T-cell (primary cell): ENCODE measurements at places on chromosomes 13 and 19.

DNA sequence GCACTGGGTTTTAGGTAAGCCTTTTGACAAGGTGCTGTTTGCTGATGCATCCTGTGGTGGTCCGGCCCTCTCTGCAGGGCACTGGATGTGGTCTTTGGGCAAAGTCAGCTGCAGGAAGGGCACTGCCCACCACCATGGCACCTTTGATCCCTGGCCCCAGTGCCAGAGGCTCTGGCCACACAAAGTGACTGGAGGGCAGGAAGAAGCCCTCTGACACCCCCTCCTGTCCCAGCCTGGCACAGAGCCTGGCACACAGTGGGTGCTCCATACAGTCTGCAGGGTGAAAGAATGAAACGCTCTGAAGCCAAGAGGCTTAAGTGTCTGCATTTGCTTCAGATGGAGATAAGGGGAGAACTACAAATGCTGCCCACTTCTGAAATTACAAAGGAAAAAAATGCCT lies 47.6 kb upstream of the CNMD start:
- DNase-seq: no peak

DNA sequence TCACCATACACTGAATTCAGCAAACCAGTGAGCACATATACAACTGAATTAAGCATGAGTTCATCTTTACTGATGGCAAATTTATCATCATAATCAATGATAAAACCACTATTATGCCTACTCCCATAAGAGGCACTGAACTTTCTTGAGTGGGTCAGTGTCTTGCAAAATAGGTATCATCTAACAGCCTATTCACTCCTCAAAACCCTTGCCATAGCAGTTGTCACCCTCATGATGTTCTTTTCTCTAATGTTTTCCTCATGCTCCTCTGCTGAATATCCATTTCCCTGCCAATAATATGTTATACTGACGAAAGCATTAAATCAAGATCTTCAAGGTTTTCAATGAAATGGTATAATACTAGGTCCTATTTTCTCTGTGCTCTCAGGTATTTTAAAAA lies 5.6 kb downstream of the ARGLU1 start:
- DNase-seq: no peak

DNA sequence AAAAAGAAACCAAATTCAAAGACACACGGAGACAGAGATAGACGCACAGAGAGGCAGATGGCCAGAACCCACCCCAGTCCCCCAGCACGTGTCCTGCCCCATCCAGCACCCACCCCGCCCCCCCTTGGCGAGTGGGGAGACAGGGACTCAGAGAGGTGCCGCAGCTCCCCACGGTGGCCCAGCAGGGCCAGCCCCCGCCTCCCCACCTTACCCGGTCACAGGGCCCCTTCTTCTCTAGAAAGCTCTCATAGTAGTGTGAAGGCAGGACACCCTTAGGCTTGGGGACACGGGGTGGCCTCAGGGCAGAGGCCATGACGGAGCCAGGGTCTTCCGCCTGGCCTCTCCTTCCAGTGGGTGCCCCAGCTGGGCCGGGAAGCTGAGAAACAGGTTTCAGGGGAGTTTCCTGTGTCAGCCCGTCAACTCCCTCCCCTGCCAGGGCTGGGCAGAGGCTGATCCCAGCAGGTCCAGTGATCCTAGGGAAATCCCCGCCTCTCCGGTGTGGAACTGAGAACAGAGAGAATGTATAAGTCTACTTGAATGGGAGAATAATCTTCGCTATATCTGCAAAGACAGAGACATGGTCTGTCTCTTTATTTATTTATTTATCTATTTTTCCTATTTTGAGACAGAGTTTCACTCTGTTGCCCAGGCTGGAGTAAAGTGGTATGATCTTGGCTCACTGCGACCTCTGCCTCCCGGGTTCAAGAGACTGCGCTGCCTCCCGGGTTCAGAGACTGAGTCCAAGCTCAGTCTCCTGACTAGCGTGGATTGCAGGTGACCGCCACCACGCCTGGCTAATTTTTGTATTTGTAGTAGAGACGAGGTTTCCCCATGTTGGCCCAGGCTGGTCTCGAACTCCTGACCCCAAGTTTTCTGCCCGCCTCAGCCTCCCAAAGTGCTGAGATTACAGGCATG lies at the start of gene STAP2:
TSS of gene STAP2 (minus strand) at position 387 of the 915 bp plus-strand sequence. CDS start at position 313, 74 bp downstream.
- peak; percentile 24 for DNase-seq

DNA sequence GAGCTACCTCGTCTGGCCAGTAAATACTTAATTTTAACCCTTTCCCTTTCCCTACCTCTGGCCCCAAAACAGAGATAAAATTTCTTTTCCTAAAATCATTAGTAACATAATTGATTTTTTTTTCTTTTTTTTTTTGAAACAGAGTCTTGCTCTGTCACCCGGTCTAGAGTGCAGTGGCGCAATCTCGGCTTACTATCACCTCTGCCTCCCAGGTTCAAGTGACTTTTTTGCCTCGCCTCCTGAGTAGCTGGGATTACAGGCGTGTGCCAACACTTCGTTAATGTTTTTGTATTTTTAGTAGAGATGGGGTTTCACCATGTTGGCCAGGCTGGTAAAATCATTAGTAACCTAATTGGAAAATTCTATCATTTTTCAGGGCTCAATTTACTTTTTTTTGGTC lies 10.4 kb upstream of the TRIM13 start:
- DNase-seq: no peak

DNA sequence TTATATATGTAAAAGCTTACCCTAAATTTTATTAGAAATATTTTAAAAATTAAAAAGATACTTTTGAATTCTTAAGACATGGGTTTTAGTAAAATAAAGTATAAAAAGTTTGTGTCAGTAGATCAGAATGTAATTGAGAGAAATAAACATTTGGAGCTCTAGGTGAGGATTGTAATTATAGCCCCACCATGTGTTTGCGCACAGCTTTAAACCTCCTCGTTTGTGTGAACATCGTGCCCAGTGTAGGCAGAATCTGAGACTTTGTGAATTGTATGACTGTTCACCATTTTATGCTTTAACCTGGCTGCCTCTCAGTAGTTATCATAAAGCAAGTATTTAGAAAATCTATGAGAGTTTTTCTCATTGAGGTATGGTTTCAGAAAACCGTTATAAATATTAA lies 29.1 kb downstream of the CUL4A start:
- peak; percentile 28 for DNase-seq
